NB4 (cell line): ENCODE measurements at places on chromosomes 7 and 10.

GRCh38 chr7:46939089-46939488 lies 642.8 kb downstream of the TNS3 start:
- DNase-seq, result no peak

- no peak for DNase-seq
Measured at GRCh38 chr7:140375323-140375722, 23.0 kb downstream of the SLC37A3 start.

DNA sequence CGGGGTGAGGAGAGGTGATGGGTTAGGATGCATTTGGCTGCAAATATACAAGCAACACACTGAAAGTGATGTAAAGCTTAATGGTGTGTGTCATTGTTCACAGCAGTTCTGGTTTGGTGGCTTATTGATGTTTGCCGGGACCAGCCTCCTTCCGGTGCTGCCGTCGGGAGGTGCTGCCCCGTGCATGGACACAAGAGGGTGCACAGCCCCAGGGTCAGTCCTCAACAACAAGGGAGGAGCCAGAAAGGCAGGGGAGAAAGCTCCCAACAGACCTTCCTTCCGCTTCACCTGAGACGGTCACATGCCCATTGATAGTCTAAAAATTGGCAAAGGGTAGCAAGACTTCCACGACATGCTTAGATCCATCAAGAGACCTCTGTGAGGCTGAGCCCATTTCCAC lies 9.5 kb downstream of the RNF32 start:
- DNase-seq, result peak; percentile 29

DNA sequence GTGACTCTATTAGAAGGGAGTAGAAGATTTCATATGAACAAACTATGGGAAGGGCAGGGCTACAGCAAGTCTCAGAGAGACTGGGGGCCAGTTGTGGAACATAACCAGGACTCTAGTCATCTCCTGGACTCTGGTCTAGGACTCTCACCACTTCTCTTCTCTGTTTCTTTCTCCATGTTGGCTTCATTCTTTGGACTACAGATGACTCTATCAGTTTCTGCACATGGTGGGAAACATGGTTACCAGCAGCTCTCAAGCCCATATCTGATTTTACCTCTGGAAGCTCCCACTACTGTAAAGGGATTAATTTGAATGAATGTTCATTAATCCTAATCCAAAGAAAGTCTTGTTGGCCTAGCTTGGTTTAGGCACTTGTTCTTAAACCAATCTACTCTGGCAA lies 84.7 kb downstream of the LRGUK start:
- no peak for DNase-seq

DNA sequence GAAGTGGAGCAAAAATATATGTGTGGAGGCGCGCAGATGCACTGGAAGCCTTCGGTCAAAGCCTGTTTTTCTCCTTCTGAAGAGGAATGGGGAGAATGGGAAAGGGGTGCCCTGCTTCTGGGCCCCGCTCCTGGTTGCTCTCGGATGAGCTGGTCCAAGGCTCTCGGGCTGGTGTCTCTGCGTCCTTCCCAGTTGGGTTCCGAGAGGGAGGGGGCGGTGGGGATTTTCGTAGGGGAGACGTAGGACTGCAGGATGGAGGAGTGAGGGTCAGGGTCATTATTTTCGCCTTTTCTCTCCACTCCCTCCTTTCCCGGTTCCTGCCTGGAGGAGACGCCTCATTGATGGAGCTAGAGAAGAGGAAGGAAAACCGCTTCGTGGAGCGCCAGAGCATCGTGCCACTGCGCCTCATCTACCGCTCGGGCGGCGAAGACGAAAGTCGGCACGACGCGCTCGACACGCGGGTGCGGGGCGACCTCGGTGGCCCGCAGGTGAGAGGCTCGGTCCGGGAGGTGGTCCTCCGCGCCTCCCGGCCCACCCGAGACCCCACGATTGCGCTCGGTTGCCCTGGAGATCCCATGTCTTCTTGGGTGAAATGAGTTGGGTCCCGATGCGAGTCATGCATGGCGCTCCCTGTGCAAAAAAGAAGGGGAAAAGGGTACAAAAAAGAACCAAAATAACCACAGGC lies 790 bp downstream of the ADAM22 start:
- peak; percentile 21 for DNase-seq

GRCh38 chr10:100014071-100014762 lies 4.5 kb upstream of the DNMBP start:
- DNase-seq, result no peak

DNA sequence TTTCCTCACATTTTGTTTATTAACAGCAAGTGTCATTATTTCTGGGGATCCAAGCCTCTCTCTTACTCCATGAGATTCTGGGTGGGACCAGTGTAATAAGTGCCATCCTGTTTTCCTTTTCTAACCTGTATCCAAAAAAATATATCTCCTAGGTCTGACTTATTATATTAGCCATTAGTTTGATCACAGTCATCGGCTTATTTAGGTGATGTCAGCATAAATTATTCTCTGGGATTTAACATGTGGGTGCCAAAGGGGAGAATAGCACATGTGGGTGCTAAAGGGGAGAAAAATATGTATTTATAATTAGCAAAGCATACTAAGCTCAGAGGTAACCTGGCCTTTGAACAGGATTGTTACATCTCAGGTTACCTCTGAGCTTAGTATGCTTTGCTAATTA lies 293.8 kb upstream of the SEMA3D start:
- no peak for DNase-seq

DNA sequence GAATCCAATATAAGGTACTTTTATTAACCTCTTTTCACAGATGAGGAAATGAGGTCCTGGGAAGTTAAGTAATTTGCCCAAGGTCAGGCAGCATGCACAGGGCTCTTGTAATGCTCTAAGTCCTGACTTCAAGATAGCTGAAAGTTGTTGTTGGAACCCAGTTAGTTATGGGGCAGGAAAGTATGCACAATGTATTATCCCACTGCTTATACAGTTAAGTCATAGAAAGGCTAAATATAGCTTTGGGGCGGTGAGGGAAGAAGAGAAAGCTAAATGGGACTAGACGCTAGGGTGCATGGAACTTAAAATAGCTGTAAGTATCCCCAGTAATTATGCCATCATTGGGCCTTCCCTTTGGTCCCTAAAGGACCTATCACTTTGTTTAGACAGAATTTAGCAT lies 9.2 kb downstream of the GLCCI1 start:
- peak; percentile 37 for DNase-seq

DNA sequence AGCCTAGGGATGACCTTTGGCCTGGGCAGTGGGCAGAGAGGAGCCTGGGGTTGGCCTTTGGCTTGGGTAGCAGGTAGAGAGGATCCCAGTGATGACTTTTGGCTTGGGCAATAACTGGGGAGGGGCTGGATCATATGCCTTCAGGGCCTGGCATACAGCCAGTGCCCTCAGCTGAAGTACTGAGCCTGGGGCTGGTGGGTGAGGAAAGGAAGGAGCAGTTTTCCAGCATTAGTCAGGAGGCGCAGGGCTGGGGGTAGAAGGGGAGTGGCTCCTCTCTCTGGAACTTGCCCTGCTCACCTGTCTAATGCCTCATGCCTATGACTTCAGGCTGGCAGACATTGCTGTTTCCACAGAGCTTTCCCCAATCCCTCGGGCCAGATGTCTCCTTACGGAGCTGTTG lies 15.2 kb upstream of the COMTD1 start:
- DNase-seq, result no peak

GRCh38 chr10:34506786-34507185 lies 308.3 kb downstream of the PARD3 start:
- DNase-seq, result no peak

- no peak for DNase-seq
Measured at GRCh38 chr7:30898411-30898810, 13.2 kb upstream of the AQP1 start.
